ENCODE measurements at places on chromosomes 6 and 20.

GRCh38 chr20:63854069-63854765, 7.1 kb upstream of the ABHD16B start:
- DNase-seq, result no peak

DNA sequence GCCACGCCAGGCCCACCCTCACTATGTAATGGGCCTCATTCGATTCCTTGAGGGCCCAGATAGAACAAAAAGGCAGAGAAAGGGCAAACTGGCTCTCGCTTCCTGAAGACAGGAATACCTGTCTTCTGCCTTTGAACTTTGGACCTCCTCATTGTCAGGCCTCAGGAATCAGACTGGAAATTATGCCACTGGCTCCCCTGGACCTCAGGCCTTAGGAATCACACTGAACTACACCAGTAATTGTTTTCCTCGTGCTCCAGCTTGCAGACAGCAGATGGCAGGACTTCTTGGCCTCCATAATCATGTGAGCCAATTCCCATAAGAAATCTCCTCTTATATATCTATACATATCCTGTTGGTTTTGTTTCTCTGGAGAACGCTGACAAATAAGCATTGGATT, 258.6 kb upstream of the KCNG1 start:
- DNase-seq, result no peak

GRCh38 chr20:61885759-61886715, 179.6 kb downstream of the TAF4 start:
- no peak for DNase-seq

DNA sequence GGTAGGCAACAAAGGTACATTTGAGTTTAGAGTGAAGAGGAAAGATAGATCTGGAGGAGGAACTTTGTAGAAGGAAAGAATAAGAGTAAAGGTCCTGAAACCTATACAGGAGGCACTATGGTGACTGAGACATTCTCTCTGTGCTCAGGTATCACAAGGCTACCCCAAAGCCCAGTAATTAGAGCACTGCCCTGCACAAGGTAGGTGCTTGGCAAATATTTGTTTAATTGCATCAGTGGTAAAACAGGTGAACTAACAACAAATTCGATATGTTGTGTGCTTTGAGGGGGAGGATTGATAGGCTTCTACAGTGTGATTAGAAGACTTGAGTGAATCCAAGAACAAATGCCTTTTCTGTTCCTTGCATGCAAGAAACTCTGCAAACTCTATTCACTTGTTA, 6.8 kb upstream of the TSHZ2 start:
- no peak for DNase-seq

DNA sequence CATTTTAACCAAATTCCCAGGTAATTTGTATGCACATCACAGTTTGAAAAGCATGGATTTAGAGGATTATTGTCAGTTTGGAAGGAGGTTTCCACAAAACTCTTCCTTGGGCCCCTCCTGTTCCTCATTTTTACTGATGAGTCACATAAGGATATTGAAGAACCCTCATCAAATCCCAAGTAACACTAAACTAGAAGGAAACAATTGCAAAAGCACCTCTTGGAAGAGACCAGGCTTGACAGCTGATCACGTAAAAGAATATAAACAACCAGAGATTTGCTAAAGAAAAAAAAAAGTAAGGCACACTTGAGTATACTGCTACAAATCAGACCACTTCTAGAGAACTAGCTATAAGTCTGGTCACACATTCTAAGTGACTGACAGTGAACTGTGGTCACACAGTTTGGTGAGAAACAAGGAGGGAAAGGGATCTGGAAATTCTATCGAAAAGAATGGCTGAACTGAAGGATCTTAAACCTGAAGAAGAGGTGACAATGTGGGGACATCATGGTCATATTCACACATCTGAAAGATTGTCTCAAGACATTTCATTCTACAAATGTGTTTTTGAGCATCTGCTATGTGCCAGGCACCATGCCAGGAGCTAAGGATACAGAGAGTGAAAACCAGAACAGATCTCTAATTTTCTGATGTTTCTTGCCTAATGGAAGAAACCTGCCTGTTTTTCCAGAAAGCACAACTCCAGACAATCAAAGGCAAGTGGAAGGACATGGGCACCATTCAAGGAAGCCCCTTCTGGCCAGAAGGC, 24.1 kb downstream of the ZHX3 start:
- no peak for DNase-seq

- DNase-seq, result no peak
These were observed 39.4 kb downstream of the TRAF3IP2 start for GRCh38 chr6:111566222-111566734.
